Thyroid gland (tissue), 4 donors: ENCODE measurements at places on chromosomes 12 and 14. TPM values are rescaled to one million over a fixed set of nuclear protein-coding genes. Genes with fewer than 3 reads are reported as not detected.
A peak's percentile ranks its signal among the peaks of the same experiment; 100 is the strongest.

DNA sequence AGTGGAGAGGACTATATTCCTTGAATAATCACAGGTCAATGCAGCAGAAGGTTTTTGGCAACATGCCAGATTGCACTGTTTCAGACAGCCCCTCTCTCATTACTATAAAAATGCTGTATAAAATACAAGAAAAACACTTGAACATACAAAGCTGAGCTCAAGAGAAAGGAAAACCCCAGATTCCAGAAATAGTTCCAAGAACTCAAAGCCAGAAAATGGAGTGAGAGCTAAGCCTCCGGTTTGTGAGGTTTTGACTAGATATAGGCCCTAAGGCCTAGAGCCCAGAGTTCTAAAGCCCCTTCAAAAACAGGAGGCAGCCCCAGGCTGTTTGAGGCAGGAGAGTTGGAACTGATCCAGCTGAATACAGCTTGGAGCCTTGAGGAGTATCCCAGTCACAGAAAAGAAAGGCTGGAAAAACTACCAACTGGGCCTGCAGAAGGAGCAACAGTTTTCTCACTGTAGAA is 29.4 kb upstream of the ACTN1 start:
- peak; percentile 18 for DNase-seq
- peak overlapping the region; percentile 76 for H3K27ac ChIP-seq
- no peaks in the 10 kb centered on the region for H3K27me3 ChIP-seq
- H3K36me3 ChIP-seq = no peaks in the 10 kb centered on the region
- peaks cover 6% of the 10 kb centered on the region for H3K4me1 ChIP-seq

- DNase-seq = no peak
- H3K4me3 ChIP-seq = no peak overlapping the region
- no peaks in the 10 kb centered on the region for H3K27me3 ChIP-seq
Measured at GRCh38 chr12:120337730-120338129, 10.2 kb upstream of the PLA2G1B start.

DNA sequence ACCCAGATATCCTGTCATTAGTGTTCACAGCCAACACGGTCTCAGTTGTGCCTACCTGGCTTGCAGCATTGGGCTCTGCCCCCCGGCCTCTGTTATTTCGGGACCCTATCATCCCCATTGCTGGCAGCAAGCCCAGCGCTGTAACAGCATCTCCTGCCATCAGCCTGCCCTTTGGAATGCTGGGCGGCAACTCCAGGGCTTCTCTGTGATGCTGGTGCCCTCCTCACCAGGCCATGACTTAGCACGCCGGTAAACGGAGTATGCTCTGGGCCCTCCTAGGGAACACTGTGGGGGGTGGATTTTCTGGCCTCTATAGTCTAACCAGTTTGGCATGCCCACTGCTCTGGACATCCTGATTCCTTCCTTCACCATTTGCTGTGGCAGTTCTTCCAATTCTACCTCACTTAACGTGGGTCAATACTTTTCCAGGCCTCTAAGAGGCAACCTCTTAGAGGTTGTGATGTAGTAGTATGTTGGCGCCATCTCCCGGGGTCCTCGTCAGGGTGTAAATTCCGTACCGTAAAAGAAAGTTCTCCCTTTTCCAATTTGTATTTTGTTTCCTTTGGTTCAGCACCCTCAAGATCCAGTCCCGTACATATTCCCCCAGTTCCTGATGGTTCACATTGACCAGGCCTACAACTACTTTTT is 80.0 kb downstream of the SINHCAF start:
- no peak overlapping the region for H3K27ac ChIP-seq
- no peaks in the 10 kb centered on the region for H3K27me3 ChIP-seq
- no peaks in the 10 kb centered on the region for H3K4me1 ChIP-seq
- H3K4me3 ChIP-seq = no peak overlapping the region

GRCh38 chr14:87691042-87691881 is 301.7 kb downstream of the GALC start:
- no peak overlapping the region for H3K27ac ChIP-seq
- no peaks in the 10 kb centered on the region for H3K36me3 ChIP-seq
- no peak for DNase-seq
- H3K27me3 ChIP-seq = no peaks in the 10 kb centered on the region

The PRKD1 gene
- total RNA-seq = 13.4 TPM

- no peaks in the 10 kb centered on the region for H3K4me1 ChIP-seq
- no peaks in the 10 kb centered on the region for H3K27me3 ChIP-seq
- H3K4me3 ChIP-seq = no peak overlapping the region
- H3K36me3 ChIP-seq = no peaks in the 10 kb centered on the region
Measured at GRCh38 chr14:92475451-92476187, 38.0 kb upstream of the RIN3 start.

GRCh38 chr12:116122628-116123027 is 154.9 kb downstream of the MED13L start:
- H3K36me3 ChIP-seq = no peaks in the 10 kb centered on the region
- no peak for DNase-seq
- H3K4me1 ChIP-seq = peaks cover 57% of the 10 kb centered on the region
- no peaks in the 10 kb centered on the region for H3K27me3 ChIP-seq

- DNase-seq = no peak
- H3K27me3 ChIP-seq = no peaks in the 10 kb centered on the region
- H3K27ac ChIP-seq = no peak overlapping the region
- H3K36me3 ChIP-seq = no peaks in the 10 kb centered on the region
- peaks cover 3% of the 10 kb centered on the region for H3K4me1 ChIP-seq
Measured at GRCh38 chr14:74085828-74086227, 1.1 kb downstream of the LIN52 start.
